ENCODE measurements at places on chromosomes 16 and 17.

GRCh38 chr17:57401556-57402488 lies 145.5 kb downstream of the MSI2 start:
- H3K36me3 ChIP-seq, result peaks cover 20% of the 10 kb centered on the region
- no peak for DNase-seq
- H3K27ac ChIP-seq, result no peak overlapping the region
- no peaks in the 10 kb centered on the region for H3K27me3 ChIP-seq
- H3K4me1 ChIP-seq, result peaks cover 9% of the 10 kb centered on the region

DNA sequence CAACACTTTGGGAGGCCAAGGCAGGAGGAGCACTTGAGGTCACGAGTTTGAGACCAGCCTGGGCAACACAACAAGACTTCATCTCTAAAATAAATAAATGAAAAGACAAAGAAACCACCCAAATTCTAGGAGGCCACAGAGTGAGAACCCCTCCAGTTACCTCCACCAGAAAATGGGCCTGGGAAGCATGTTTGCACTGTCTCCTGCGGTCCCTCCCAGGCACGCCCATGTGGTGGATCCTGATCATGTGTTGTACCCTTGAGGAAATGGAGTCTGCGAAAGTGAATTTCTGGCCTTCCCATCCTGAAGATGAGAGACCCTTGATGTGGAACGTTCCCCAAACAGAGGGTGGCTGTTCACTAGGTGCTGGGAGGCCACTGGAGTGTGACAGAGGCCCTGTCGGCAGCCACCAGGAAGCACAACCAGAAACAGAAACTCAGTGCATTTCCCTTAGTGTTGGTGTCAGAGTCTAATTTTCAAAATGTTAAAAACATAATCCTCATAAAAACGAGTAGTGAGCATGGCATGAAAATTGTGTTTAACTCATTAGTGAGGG lies 19.2 kb upstream of the USP22 start:
- H3K27ac ChIP-seq, result no peak overlapping the region
- DNase-seq, result no peak
- H3K4me1 ChIP-seq, result no peaks in the 10 kb centered on the region
- no peaks in the 10 kb centered on the region for H3K27me3 ChIP-seq
- H3K4me3 ChIP-seq, result no peak overlapping the region
- H3K36me3 ChIP-seq, result no peaks in the 10 kb centered on the region

DNA sequence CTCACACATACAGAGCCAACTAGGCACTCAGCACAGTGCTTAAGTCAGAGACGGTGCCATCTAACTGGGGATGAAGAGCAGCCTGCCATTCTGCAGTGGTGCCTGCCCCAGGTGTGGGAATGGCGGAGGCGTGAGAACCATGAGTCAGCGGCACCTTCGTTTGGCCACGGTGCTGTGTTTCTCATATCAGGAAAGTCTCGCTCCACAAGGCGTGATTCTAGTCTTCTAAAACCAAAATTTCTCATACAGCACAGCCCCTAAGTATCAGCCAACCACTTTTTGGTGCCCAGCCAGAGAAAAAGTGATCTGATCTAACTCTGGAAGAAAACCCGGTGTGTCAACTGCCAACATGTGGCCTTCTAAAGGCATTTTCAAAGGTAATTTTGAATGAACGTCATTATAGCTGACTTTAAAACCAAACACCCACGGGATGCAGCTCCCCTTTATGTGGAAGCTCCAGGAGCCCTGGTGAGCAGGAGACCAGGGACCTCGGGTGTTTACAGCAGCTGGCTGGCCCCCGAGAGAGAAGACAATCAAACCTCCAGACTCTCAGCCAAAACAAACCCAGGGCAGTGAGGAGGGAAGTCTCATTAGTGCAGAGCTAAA lies 54.6 kb downstream of the ABCC12 start:
- no peaks in the 10 kb centered on the region for H3K27me3 ChIP-seq
- H3K27ac ChIP-seq, result no peak overlapping the region
- no peaks in the 10 kb centered on the region for H3K36me3 ChIP-seq
- H3K4me3 ChIP-seq, result no peak overlapping the region

DNA sequence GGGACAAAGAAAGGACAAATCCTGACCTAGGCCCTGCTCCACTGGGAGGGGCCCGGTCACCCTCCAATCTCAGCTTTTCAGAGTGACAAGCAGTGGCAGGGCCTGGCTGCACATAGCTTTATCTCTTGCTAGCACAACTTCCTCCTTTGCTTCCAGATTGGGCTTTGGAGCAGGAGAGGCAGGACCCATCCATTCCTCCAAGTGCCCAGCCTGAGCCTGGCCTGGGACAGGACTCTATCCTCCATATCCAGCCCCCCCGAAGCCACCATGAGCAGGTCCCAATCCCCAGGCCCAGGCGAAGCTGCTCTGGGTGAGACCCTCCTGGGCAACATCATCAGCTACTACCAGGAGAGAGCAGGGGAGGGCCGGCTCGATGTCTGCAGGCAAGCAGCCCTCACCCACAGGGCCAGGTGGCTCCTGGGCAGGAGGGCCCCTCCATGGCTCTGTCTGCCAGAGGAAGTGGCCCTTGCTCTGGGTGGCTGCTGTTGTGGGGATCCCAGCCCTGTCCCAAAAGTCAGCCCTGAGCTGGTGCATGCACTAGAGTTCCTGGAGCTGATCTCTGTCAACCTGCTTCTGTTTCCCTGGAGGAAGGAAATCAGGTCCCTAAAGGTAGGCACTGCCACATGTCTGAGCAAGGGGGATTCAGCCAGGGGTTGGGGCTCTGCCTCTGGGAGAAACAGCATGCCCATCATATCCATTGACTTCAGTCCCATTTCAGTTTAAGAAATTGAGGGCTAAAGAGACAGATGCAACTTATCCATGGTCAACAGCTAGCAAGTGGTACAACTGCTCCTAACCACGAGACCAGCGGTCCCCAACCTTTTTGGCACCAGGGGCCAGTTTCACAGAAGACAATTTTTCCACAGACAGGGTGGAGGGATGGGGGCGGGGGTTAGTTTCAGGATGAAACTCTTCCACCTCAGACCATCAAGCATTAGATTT lies 58.9 kb downstream of the TK2 start:
- DNase-seq, result no peak
- H3K36me3 ChIP-seq, result no peaks in the 10 kb centered on the region
- H3K4me3 ChIP-seq, result no peak overlapping the region
- no peaks in the 10 kb centered on the region for H3K27me3 ChIP-seq
- no peak overlapping the region for H3K27ac ChIP-seq

DNA sequence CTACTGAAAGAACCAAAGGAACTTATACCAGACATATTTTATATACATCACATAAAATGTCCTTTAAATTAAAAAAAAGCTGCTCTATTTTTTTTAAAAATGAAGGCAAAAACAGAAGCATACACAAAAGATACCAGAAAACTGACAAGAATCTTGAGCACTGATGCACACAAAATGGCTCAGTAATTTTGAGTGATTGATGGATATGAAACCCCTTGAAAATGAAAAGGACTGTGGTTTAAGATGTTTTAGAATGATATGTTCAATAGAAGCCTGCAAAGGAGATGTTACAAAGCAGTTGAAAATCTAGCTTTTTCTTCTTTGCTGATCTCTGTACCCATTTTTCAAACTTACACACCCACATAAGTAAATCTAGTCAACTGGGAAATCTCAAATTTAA lies 2.7 kb downstream of the C16orf87 start:
- no peaks in the 10 kb centered on the region for H3K36me3 ChIP-seq
- peaks cover 27% of the 10 kb centered on the region for H3K4me1 ChIP-seq
- H3K27me3 ChIP-seq, result no peaks in the 10 kb centered on the region
- no peak for DNase-seq

DNA sequence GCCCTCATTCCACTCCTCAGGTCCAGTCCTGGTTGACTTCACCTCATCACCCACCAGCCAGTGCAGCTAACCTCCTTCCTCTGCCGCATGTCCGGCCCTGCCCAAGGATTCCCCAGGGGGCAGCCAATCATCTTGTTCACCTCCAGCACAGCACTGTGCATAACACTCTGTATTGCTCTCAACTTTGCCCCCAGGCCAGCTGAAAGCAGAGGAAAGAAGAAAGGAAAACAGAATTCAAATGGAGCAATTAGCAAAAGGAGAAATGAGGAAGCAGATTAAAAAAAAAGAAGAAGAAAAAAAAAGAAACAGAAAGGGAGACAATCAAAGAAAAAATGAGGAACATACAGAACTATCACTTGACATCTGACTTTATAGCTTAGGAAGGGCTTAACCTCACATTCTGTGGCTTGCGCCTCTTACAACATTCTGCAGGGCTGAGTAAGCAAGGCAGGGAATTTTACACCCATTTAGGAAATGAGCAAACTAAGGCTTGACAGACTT lies 26.1 kb downstream of the GAS7 start:
- peaks cover 20% of the 10 kb centered on the region for H3K4me1 ChIP-seq
- H3K27ac ChIP-seq, result no peak overlapping the region
- H3K36me3 ChIP-seq, result no peaks in the 10 kb centered on the region
- H3K4me3 ChIP-seq, result no peak overlapping the region
- DNase-seq, result no peak
- H3K27me3 ChIP-seq, result peaks cover 5% of the 10 kb centered on the region

DNA sequence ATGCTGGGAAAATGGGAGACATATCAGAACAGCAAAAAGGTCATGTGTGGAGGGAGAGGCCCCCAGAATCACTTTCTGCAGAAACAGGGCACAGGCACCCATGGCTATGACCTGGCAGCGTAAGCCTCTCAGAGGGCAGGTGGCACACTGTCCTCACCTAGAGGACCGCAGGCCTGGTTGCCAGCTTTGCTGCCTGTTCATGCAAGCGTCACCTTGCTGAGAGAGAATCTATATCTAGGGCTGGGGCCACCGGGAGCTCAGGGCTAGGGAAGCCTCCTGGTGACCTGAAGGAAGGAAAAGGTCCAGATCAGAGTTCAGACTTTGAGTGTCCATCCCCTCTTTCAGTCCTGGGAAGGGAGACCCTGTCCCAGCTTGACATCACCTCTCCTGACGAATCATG lies 78.7 kb downstream of the GOSR1 start:
- H3K36me3 ChIP-seq, result no peaks in the 10 kb centered on the region
- H3K4me3 ChIP-seq, result no peak overlapping the region
- H3K27me3 ChIP-seq, result no peaks in the 10 kb centered on the region
- H3K27ac ChIP-seq, result no peak overlapping the region
- DNase-seq, result peak; percentile 11

DNA sequence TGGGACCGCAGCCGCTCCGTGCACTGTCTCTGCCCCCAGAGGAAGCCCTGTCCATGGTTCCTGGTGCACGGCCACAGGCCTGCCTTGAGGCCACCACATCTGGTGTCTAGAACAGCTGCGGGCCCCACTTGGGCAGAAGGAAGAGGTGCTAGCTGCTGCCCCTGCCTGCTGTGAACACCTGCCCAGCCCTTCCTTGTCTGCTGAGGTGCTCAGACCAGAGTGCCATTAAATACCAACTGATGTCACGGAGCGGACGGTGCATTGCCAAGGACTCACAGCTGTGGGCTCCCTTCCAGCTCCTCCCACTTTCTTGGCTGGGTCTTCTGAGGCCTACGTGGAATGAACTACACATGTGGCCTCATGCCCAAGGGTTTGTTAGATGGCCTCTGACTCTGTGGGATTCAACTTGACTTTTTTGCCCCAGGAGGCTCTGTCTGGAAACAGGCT lies 146.1 kb downstream of the RAB11FIP4 start:
- peak overlapping the region; percentile 49 for H3K27ac ChIP-seq
- H3K4me3 ChIP-seq, result no peak overlapping the region
- no peaks in the 10 kb centered on the region for H3K27me3 ChIP-seq
- H3K4me1 ChIP-seq, result peaks cover 14% of the 10 kb centered on the region

All from stomach (tissue), 19 donors.